ENCODE measurements at places on chromosomes 6 and 20. TPM values are rescaled to one million over a fixed set of nuclear protein-coding genes. Genes with fewer than 3 reads are reported as not detected.

ZNF343 gene
- total RNA-seq: 4.8 TPM

PRSS16 gene
- total RNA-seq: 0.42 TPM

CAP2 gene
- total RNA-seq: 1.2 TPM

CYP39A1 gene
- total RNA-seq: 10.8 TPM

KIAA1755 gene
- total RNA-seq: 0.09 TPM

IMPG1 gene
- total RNA-seq: not detected

DNA sequence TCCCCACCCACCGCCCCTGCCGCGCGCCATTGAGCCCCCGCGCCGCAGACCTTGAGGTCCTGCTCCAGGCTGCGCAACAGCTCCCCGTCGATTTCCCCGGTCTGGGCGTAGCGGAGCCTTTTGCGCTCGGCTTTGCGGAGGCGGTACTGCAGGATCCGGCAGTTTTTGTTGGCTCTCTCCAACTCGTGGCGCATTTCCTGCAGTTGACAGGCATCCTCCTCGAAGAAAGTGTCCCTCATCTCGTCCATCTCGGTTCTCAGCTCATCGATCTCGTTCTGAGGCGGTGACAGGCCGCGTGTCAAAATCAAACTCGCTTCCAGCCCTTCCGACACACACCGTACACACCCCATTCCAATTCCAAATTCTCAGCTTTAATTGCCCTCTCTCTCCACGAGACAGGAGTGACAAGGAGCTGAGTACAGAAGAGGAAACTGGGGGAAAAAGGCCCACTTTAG, 4.3 kb downstream of the MTCL3 start:
- DNase-seq: no peak

- DNase-seq: no peak
Measured at GRCh38 chr6:87851674-87852299, 149.8 kb upstream of the AKIRIN2 start.

DNA sequence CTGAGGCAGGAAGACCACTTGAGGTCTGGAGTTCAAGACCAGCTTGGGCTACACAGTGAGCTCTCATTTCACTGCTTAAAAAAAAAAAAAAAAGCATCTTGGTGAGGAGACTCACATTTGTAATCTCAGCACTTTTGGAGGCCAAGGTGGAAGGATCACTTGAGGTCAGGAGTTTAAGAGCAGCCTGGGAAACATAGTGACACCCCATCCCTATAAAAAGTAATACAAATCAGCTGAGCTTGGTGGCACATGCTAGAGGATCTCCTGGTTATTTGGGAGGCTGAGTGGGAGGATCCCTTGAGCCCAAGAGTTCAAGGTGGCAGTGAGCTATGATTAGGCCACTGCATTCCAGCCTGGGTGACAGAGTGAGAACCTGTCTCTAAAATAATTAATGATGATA, 29.4 kb upstream of the SYNCRIP start:
- DNase-seq: no peak

GRCh38 chr6:158256746-158257424, 55.4 kb upstream of the TULP4 start:
- no peak for DNase-seq
